ENCODE measurements at places on chromosomes 2 and 18. TPM values are rescaled to one million over a fixed set of nuclear protein-coding genes. Genes with fewer than 3 reads are reported as not detected.

Gene VWC2L
- not detected for total RNA-seq

Gene GPR39
- 5.3 TPM for total RNA-seq

Gene ARHGEF33
- 2.2 TPM for total RNA-seq

Gene ELOA2
- not detected for total RNA-seq

Gene OTOS
- total RNA-seq = not detected

Gene LAPTM4A
- 142 TPM for total RNA-seq

Gene NMUR1
- total RNA-seq = 1.1 TPM

Gene SERPINB13
- 0.57 TPM for total RNA-seq

Gene COL6A3
- 26.9 TPM for total RNA-seq

Gene IHH
- total RNA-seq = 9.6 TPM

Gene POTEC
- total RNA-seq = 6.5 TPM

Gene CNTNAP5
- 0.11 TPM for total RNA-seq

Gene G6PC2
- not detected for total RNA-seq

Measured in prostate gland (tissue), 2 donors.